ENCODE measurements at places on chromosomes 4 and X.
A peak's percentile ranks its signal among the peaks of the same experiment; 100 is the strongest.

DNA sequence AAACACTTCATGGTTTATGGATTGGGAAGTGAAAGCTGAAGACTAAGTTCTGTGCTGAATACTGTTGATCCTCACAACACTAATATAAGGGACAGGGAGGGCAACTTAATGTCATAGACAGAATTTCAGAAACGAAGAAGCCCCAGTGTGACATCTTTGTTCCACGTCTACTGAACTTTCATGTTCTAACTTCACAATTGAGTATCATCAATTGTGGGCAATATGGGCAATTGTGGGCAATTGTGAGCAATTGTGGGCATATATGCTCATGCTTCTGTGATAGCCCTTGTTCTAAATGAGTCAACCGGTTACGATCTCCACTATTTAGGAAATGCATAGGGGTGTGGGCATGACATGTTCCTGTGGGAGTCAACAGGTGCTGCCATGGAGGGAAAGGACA is 33.7 kb downstream of the CYBB start:
- no peak for DNase-seq

GRCh38 chrX:148615491-148615890 is 115.1 kb downstream of the AFF2 start:
- DNase-seq: no peak

GRCh38 chrX:39212456-39212855 is 411.2 kb downstream of the MID1IP1 start:
- DNase-seq: no peak

DNA sequence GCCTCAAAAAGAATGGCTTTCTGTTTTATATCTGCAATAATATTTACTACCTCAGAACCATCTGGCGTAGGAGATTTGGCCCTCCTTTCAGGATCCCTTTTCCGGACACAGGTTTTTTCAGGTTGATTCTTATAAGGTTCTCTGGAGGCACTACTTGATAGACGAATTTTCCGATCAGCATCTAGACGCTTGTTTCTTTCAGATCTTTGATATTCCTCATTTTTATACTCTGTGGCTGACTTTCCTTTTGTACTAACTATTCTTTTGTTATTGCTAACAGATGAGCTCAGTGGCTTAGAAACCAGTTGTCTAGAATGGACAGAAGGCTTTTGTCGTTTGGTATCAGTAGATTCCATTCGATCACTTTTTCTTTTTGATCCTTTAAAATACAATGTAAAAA is 12.4 kb downstream of the YTHDC1 start:
- no peak for DNase-seq

- DNase-seq: no peak
These were observed 72.4 kb upstream of the TNIP3 start for GRCh38 chr4:121236353-121237068.

DNA sequence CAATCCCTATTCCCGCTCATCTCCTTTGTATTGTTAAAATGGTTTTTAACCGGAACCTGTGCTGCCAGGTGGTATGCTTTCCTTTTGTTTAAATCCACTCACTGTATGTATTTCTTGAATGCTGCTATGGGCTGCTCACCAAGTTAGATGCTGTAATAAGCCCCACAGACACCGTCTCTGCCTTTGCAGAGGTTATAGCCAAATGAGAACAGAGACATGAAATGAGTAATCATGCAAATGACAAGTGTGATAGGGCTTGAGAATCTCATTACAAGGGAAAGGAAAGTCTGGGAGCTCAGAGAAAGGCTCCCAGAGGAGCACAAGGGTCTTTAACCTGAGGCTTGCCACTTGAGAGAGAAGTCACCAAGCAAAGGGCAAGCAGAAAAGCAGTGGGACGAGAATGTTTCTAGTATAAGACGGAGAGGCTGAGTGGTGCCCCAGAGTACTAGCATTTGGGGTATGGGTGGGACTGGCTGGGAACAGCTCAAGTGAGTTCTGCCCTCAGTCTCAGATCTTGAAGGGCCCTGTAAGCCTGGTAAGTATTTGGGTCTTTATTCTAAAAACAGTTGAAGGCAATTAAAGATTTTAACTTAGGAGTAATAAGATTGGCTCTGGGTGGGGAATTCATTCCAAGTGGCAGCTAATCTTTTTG is 110.8 kb upstream of the H2AZ1 start:
- DNase-seq: no peak

DNA sequence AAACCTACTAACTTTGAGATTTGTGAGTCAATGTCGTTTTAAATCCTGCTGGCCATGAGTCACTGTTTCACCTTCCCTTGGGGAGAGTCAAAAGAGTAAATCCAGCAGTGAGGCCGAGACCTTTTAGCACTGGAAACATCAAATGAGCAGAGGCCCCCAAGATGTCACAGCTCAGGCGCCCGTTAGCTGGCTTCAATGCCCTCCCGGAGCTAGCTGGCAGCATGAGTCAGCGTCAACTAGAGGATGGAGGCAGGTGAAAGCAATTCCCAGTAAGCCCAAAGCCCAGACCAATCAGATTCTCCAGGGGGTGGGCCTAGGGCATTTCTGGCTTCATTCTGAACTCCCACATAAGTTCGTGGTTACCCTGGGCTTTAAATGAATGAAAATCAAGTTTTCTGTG is 170.9 kb downstream of the CLCN4 start:
- DNase-seq: no peak

GRCh38 chrX:16100673-16101072 is 22.7 kb upstream of the GRPR start:
- no peak for DNase-seq

DNA sequence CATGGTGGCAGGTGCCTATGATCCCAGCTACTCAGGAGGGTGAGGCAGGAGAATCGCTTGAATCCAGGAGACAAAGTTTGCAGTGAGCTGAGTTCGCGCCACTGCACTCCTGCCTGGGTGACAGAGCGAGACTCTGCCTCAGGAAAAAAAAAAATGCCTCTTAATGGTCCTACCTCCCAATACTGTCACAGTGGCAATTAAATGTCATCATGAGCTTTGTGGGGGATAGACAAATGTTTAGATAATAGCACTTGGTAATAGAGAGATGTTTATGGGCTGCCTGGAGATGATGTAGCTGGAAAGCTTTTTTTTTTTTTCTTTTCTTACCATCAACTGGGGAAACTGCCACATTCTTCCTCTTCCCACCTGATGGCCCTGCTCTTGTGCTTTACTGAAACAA is 33.0 kb downstream of the GRK4 start:
- no peak for DNase-seq

DNA sequence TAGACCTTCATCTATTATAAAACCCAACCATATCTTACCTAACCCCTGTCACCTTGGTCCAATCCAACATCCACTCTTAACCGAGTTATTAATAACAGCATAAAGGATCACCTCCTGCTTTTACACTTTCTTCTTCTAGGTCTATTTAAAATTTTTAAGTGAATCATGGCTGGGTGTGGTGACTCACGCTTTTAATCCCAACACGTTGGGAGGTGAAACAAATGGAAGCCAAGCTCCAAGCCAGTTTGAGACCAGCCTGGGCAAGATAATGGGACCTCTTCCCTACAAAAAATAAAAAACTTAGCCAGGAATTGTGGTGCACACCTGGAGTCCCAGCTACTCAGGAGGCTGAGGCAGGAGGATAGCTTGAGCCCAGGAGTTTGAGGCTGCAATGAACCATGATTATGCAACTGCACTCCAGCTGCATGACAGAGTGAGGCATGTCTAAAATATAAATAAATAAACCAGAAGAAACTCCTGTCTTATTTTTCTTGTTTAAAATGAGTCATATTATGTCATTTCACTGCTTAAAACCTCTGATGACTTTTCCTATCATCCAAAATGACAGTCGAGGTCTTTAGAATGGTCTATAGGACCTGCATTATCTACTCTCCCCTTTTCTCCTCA is 188.4 kb downstream of the GASK1B start:
- no peak for DNase-seq

- DNase-seq: peak; percentile 68
These were observed 29.2 kb downstream of the P2RY8 start for GRCh38 chrX:1507511-1508463.

DNA sequence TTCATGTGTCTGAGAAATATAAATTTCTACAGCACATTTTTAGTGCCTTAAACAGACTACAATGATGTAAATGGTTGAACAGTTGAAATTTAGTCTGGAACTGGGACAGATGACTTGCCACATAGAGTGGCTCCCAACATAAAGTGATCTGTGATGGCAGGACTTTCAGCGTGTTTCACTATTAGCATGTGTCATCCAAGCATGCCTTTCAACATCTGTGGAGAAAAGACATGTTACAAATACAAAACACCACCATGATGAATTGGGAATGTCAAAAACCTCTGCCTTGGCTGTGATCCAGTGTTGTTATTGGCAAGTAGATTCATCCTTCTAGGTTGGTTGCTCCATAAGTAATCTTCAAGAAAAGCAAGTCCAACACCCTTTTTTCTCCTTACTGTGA is 348.7 kb downstream of the MAPK10 start:
- no peak for DNase-seq

- DNase-seq: no peak
These were observed 136.4 kb downstream of the HHIP start for GRCh38 chr4:144782345-144782744.

- DNase-seq: no peak
These were observed 304.1 kb upstream of the TECRL start for GRCh38 chr4:64713256-64713840.

DNA sequence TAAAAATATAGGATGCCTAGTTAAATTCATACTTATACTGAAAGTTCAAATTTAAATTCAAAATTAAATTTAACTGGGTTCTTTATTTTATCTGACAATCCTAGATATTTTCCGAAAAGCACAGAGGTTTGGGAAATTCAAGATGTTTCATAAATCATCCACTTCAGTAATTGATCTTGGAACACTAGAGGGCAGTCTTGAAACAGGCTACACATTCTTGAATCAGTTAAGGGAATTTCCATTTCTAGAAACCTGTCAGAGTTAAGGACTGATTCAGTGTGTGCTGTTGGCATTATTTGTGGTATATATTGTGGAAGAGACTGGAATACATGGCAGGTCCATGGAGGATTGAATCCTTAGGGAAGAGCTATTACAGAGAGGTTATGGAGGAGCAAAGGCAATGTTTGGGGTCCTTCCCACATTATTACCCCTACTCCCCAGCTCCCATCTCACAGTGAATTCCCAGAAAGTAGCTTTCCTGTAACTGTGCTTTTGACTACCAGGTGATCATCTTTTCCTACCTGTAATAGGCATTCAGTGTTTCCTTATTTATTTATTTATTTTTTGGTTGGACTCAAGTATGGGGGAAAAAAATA is 92.9 kb downstream of the EGF start:
- no peak for DNase-seq

- DNase-seq: no peak
These were observed 8.7 kb downstream of the CITED1 start for GRCh38 chrX:72296991-72297390.

GRCh38 chr4:145047151-145047550 is 50.8 kb downstream of the ANAPC10 start:
- no peak for DNase-seq

DNA sequence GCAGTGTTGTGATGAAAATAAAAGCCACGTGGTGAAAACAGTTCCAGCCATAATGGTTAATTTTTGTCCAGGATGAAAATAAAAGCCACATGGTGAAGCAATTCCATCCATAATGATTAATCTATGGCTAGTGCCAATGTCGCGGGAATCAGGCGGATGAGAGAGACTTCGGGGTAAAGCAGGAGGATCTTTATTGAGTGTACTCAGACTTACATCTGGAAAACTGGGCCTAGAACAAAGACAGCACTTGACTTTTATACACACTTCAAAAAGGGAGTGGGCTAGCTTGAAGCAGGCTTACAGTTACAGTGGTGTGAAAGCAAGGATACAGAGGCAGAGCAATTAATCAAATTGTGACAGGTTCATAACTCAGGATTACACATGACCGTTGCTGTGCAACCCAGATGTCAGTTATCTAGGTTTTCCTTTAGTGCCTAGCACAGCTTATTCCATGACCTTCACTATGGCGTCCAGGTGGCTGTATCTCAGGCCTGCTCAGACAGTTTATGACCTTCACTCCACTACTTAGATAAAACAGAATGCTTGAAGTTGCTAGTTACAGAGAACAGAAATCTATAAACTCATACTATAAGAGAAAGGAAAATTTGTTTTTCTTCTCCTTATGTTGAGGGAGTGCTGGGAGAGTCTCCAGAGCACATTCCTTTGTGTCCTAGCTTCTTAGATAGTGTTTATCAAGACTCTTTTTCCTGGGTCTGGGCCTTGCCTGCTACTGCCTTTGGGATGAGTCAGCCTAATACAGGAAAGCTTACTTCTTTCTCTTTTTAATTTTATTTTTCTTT is 5.9 kb upstream of the PLA2G12A start:
- DNase-seq: no peak

DNA sequence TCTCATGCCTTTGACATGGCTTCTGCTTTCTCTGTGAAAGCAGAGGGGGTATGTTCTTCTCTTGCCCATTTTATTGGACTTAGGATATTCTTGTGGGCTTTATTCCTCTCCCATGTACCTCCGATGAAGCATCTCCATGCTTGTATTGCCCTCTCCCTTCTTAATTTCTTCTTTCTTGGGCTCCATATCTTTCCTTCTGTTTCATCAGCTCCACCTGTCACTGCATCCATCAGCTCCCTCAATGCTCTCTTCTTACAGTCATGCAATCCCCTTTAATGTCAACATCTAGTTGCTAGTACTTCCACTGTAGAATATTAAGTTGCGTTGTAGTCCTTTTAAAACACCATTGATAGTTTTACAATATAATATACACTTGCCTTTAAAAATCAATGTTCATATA is 257.6 kb downstream of the GPAT3 start:
- no peak for DNase-seq

DNA sequence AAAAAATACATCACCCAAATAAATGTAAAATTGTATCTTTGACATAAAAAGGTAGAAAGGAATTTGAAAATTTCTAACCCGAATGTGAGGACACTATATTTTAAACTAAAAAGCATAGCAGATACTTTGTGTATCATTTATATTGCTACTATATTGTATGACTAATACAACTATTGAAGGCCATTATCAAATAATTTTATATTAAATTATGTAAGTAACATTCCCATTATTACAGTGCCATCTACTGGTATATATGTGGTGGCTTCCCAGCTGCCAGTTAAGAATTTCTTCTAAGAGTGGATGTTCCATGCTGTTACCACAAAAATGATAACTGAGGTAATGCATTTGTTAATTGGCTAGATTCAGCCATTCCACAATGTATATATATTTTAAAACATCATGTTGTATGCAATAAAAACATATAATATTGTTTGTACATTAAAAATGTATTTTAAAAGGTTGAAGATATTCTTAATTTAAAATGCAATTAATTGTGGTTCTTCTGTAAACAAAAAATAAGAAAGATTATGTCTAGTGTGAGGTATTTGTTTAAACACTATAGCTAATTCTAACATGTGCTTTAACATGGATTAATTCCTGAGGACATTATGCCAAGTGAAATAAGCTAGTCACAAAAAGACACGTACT is 65.3 kb downstream of the EGF start:
- DNase-seq: no peak

DNA sequence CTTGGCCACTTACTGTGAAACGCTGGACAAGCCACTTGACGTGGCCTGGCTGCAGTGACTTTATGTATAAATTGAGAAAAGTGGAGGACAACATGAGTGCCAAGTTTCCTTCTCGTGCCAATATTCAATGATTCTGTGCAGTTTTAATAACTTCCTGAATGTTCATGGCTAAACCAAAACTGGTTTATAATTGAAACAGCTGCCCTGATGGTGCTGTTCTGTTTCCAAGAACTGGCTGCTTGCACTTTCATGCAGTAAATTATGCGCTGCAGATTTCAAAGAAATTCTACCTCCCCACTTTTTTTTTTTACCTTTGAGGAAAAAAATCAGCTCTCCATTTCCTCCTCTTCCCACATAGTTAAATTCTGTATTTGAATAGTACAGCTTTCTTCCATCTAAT is 205.2 kb upstream of the CASK start:
- DNase-seq: no peak
